ENCODE measurements at places on chromosomes 2 and 18.

DNA sequence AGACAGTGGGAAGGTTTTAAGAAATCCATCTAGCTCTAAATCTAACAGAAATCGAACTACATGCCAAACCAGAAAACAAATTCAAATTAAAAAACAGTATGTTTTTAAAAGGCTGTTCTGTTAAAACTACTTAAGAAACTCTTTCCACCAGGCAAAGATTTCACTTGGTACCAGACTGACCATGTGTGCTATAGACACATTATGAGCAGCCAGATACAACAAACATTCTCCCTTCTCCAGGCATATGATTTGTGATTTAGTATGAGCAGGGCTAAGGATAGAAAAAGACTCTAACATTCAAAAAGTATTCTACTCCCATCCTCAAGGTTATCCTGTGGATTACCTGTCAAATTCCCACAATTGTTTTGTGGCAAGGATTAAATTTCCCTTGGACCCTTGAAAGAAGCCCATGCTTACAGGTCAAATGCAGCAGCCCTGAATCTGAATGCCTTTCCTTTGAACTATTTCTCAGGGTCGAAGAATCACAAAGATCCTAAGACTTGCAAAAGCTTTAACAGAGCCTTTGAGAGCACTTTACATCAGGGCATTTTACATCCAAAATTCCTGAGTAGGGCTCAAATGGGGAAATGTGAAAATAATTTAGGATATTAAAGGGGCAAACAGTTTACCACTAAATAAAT is 42.5 kb upstream of the TTC32 start:
- no peak for DNase-seq

- no peak for DNase-seq
Measured at GRCh38 chr18:9952633-9953416, 39.0 kb downstream of the VAPA start.

- no peak for DNase-seq
Measured at GRCh38 chr2:172698041-172698863, 37.4 kb upstream of the RAPGEF4 start.

- no peak for DNase-seq
Measured at GRCh38 chr18:69400253-69400975, at the start of gene DOK6. Gene DOK6 (plus strand): TSS chr18:69400888.

DNA sequence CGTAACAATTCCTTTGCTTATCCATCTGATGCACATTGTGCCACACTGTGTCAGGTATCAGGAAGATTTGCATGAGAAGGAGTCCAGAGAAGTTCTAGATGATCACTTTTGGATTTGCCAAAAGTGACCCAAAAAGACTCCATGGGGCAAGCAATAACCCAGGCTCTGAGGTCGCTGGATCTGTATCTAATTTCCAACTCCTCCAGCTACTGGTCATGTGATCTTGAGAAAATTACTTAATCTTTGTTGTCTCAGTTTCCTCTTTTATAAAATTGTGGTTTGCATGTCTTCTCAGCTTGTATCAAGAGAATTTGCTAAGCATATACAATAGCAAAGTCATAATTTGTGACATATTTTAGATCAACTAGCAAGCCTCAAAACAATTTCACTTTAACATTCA is 61.3 kb upstream of the ITGA4 start:
- no peak for DNase-seq

DNA sequence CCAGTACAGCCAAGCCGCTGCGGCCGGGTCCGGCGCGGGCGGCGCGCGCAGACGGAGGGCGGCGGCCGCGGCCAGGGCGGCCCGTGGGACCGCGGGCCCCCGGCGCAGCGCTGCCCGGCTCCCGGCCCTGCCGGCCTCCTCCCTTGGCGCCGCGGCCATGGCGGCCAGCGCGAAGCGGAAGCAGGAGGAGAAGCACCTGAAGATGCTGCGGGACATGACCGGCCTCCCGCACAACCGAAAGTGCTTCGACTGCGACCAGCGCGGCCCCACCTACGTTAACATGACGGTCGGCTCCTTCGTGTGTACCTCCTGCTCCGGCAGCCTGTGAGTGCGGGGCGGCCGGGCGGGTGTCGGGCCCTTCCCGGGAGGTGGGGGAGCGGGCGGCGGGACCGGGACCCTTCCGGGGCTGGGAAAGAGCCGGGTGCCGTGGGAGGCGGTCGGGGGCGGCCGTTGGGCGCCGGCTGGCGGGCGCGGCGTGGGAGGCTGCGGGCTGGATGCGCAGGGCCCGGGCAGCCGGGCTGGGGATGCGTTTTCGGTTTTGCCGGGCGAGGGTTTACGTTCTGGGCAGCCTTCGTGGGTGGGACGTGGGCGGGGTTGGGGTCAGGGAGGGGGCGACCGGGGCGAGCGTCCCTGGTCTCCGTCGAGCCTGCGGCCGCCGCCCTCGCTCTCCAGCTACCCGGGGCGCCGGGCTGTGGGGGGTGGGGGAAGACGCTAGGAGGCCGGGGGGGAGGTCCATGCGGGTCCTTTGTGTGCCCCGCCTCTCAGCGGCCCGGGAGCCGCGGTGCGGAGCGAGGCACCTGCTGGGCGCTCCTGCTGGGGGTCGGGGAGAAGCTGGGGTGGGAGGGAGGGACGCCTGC is 537 bp downstream of the AGFG1 start:
- DNase-seq: peak; percentile 71

DNA sequence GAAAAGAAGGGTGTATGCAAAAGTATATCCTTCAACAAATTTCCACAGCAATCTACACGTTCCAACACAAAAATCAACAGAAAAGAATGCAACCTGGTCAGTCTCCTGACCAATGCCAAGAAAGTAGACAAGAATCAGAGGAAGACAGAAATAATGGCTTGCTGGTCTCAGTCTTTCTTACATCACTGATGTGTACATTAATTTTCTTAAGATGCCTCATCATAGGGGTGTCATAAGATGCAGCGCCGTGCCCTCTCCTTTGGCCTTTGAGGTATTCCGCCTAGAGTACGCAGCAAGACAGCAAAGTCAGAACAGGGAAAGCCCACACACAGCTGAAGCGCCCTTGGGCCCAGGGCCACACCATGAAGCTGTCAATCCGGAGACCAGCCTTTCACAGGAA is 112.9 kb downstream of the RIF1 start:
- no peak for DNase-seq

GRCh38 chr2:51960841-51961335 is 929.0 kb upstream of the NRXN1 start:
- no peak for DNase-seq

GRCh38 chr18:35387152-35387571 is 10.0 kb upstream of the ZNF396 start:
- no peak for DNase-seq

DNA sequence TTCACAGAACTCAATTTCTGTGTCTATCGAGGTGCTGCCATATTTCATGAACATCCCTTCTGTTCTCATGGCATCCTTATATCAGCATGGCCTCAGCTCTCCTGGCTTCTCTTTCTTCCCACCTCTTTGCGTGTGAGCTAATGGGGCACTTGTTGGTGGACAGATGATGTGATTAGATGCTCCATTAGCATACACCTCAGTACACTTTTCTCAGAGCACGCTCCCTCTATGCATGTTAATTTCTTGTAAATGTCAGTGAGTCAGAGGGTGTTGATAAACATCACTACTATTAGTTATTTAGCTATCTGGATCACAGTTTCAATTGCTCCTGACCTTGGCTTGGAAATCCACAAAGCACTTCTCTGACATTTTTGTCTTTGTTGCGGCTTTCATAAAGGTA is 159.4 kb downstream of the CD8B2 start:
- no peak for DNase-seq

- no peak for DNase-seq
Measured at GRCh38 chr2:186862869-186863709, 14.1 kb upstream of the ZSWIM2 start.

- DNase-seq: no peak
Measured at GRCh38 chr2:10146366-10147005, 23.9 kb downstream of the RRM2 start.

DNA sequence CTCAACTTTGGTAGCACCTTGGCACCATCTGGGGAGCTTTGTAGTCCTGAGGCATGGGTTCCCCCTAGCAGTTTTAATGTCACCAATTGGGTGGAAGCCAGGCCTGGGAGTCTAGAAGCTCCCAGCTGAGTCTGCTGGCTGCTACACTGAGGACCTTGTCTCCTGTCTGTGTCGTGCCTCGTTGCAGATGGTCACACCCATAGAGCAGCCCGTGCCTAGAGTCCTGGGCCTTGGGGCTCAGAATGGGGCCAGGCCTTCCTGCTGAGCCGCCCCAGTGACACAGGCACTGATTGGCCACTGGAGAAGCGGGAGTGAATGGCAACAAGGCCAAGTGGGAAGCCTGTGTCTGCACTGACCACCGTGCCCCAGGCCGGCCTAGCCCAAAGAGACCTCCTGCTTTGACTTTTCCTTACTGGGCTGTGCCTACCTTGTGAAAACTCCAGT is 113.2 kb downstream of the SH3RF3 start:
- no peak for DNase-seq

- no peak for DNase-seq
Measured at GRCh38 chr2:128012698-128013097, 15.2 kb downstream of the SAP130 start.

GRCh38 chr2:147051814-147052213 is 793.0 kb upstream of the ACVR2A start:
- DNase-seq: no peak

GRCh38 chr2:73850009-73850408 is 21.2 kb downstream of the STAMBP start:
- no peak for DNase-seq

DNA sequence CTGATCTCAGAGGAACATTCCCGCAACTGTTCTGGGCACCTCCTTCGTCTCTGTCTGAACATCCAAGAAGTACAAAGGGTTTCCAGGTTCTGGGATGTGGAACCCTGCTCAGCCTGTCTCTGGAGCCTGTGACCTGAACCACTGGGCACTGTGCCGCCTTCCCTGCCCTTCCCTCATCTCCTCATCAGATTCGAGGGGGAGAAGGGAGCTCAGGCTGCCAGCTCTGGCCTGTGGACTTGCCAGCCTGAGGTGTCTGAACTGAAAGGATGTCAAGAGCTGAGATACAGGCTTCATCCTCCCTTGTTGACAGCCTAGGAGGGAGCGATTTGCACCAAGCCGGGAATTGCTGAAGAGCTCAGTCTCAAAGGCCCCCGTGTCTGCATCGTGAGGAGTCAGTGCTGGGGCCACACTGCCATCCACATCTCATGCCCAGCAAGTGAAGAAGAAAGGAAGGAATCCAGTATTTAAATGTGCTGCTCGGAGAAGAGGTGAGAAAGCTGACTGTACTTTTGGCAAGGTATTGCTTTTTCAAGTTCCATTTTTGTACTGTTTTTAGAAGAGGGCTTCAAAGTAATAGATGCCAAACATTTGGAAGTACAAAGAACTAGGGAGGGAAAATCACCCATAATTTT is 12.6 kb downstream of the NEU2 start:
- no peak for DNase-seq

- no peak for DNase-seq
Measured at GRCh38 chr2:106124106-106124756, 69.9 kb downstream of the UXS1 start.

DNA sequence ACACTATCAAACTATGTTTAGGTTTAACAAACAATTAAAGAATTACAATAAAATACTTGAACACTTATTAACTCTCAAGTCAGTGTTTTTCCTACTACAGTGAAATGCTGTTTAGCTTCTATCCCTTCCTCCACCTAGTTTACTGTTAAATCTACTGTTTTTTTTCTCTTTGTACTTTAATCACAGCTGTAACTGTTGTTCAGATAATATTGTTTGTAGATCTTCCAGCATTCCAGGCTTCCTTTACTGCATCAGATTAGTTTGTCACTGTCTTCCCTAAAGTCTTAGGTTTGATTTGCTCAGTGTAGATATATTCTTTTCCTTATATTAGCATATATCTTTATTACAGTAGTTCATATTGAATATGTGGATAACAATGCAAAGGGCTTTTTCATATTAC is 22.5 kb downstream of the BIRC6 start:
- no peak for DNase-seq

GRCh38 chr2:216371721-216372702 is at the start of gene MARCHF4:
Gene MARCHF4 (minus strand): TSS chr2:216372483. CDS start chr2:216370260, 2,223 bp downstream.
- peak; percentile 76 for DNase-seq

DNA sequence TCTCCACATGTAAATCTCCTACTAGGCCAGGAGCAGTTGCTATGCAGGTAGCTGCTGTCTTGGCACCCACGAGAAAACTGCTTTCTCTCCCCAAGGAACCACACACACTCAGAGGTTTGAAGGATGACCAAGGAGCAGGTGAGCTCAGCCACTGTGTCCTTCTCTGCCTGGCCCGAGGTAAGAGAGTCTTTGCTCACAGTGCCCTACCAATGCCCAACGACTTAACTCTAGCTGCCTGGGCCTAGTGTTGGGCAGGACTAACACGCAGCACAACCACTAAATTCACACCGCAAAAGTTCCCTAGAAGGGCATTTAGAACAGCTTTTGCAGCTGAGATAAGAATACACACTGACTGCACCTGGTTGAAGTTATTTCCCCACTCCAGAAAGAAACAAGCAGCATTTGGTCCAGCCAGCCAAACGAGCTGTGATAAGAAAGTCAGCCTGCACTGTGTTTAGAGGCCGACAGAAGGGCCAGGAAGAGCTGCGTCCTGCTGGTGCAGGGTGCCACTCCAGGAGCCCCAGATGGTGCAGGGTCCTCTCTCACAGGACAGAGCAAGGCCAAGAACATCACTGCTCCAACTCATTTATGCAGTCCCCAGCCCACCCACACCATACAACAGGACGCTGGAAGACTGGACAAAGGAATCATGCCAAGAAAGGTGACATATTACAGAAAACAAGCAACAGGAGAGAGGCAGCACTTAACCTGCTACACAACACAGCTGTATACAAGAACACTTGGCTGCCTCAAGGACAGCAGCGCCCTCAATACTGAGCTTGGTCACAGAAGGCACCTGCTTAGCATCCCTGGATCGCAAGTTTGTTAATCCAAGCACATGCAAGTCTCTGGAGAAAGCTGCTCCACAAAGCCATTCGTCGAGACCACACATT is 12.5 kb downstream of the HDLBP start:
- DNase-seq: no peak

- no peak for DNase-seq
Measured at GRCh38 chr18:27750014-27750413, 426.9 kb downstream of the CDH2 start.

GRCh38 chr2:16069663-16069932 is 129.2 kb downstream of the MYCN start:
- no peak for DNase-seq

DNA sequence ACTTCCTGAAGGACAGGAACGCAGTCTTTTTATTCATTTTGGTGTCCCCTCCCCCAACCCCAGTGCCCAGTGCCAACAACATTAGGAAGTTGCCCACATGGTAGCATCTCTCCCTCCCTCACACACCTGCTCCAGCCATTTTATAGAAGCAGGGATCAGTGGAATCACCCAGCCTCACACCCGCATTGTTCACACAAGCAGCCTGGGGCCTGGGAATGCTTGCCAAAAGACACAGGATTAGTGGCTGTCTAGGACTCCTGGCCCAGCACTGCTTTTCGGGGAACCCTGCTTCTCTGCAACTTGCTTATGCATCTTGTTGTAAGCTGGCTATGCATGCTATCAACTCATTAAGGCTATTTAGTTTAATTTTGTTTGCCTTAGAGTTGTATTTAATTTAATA is 17.9 kb downstream of the TMEM37 start:
- no peak for DNase-seq

- DNase-seq: no peak
Measured at GRCh38 chr18:12645254-12645653, 12.7 kb downstream of the SPIRE1 start.
